ENCODE measurements at places on chromosomes 6 and 20.
A peak's percentile ranks its signal among the peaks of the same experiment; 100 is the strongest.

GRCh38 chr6:33840048-33840926 is 36.5 kb upstream of the MLN start:
- peak; percentile 67 for ATAC-seq

DNA sequence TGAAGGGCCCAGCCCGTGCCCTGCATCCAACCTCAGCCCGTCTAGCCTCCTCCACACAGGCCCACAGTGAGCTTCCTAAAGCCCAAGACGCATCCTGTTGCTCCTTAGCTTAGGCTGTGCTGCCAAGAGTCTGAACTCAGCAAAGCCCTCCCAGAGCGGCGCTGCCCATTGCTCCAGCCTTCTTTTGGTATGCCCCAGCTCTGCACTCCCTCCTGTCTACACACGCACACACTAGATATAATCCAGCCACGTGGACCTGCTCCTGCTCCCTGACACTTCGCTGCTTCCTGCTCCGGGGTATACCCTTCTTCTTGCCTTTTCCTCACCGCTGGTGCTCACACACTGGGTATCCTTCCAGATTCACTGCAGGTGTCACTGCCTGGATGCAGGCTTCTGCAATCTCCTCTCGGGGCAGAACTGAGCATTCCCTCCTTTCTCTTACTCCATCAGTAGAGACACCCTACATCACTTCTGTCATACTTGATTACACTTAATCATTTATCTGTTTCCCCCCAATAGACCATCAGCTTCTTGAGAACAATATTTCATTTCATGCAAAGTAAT is 23.8 kb downstream of the GABRR2 start:
- no peak for ATAC-seq

DNA sequence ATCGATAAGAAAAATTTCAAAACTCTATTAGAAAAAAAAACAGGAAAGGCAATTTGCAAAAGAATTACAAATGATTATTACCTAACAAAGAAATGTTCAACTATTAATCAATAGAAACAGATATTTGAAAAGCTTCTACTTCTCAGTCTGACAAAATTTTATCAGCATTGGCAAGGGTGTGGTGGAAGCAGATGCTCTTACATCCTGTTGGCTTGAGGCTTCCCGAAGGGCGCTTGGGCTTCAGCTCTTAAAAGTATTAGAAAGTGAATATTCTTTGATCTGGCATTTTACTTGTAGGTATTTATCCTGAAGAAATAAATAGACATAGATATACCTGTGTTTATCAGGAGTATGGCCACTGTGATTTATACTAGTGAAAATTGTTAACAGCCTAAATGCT is 38.7 kb downstream of the SLC35D3 start:
- no peak for ATAC-seq

DNA sequence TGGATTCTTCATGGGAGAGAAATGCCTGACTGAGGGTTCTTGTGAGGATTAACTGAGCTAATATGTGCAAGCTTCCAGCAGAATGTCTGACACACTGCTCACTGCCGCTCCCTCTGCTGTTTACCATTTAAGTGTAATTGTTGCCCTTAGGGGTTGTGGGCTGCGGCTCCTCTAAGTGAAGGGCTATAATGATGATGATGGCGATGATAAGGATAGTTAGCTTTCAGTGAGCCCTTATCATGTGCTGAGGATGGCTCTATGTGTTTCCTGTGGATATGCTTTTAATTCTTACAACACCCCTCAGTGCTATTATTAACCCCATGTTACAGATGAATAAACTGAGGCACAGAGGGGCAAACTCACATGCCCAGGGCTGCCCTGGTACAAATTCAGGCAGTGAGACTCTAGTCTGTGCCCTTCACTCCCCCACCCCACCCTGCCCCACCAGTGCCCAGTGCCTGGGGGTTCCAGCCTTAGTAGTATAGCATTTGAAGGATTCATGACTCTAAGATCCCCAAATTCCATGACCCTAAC is 33.4 kb downstream of the TGM2 start:
- no peak for ATAC-seq

DNA sequence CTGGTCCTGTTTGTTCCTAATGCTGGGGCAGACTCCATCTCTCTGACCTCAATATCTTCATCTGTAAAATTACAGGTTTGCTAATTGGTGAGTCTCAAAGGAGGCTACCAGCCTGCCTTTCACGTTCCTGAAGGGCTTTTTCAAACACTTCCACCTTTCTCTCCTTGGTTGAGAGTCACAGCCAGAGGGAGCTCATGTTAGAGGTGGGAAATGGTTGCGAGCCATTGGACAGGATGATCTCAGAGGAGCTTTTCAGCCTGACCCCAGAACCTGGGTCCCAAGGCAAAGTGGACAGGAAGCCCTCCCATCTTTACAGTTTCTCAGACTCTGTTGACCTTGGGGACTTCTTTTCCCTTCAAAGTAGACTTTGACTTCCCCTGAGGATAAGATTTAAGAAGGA is 37.6 kb downstream of the NDUFAF5 start:
- no peak for ATAC-seq

- no peak for ATAC-seq
Observed at GRCh38 chr6:37489697-37490336, 9.9 kb downstream of the CCDC167 start.

DNA sequence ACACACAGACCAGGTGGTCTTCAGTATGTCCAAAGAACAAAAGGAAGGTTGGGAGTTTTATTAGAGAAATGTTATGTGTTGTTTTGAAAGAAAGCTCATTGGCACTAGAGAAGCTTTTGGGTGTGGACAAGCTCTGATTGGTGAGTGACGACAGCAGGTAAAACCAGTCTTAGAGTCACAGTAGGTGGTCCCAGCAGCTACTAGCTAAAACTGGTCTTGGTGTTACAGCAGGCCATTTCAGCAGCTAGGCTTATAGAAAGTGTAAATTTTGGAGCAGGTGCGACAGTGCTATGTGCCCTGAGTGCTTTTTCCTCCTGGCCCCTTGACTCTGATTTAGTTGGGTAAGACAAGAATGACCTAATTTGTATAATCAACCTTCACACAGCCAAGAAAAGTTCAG is 3.6 kb downstream of the CLDN20 start:
- peak; percentile 66 for ATAC-seq

DNA sequence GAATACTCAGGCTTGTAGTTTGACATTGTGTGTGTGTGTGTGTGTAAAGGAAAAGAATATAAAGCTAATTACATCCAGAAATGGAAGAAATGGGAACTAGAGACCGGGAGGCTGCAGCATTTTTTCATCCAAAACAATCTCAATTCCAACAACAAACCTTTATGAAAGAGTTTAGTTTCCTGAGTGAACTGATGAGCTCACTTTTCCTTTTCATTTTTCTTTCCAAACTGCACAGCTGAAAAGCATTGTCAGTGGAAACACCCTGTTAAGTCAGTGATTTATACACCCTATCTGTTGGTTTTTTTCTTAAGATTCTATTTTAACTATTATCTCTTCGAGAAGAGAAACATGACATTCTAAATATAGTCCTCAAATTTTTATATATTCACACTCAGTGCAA is 130.9 kb downstream of the RFPL4B start:
- ATAC-seq: no peak

DNA sequence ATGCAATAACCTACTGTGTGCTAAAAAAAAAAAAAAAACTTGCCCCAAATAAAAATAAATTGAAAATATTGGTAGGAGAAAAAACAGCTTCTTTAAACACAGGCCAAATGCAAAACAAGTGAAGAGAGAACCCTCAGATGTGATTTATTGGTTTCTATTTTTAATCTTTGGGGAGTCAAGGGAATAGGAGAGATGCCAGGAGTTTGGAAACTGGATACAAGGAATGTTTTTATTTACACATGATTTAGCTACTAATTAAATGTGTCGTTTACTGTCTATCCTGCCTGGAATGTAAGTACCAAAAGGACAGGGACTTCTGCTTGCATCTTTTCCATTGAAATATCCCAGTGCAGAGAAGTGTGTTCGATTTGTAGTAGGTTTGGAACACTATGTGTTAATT is 810.7 kb downstream of the MAFB start:
- no peak for ATAC-seq

DNA sequence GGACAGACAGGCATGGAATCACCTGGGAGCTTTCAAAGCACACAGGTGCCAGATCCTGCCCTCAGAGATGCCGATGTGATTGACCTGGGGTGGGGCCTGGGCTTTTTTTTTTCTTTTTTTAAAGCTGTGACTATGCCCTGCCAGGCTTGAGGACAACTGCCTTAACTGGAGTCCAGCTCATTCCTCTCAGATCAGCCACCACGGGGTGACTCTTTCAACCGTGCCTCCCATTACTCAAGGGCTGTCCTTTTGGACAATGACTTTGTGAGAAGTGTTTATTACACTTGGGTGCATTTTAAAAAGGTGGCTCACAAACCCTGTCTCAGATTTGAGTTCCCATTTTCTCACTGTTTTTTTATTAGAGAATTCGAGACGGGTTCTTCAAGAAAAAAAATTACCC is 57.1 kb upstream of the RALY start:
- ATAC-seq: no peak

- ATAC-seq: no peak
Observed at GRCh38 chr6:158332237-158332636, 20.0 kb downstream of the TULP4 start.

DNA sequence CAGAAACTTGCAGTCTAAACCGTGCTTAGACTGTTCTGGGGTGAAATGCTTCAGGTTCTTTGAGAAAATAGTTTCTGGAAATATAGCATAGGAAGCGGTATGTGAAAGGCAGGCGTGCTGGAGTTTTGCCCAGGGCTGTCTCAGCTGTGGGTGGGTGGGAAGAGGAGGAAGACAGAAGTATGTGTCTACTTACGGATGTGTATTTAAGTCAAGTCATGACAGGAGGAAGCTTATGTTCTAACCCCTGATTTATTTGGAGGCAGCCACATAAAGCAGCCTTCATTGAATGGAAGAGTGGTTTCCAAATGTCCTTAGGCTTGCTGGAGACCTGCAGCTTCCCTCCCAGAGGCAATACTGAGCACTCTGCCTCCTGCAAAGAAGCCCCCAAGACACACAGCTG is 345.8 kb upstream of the PRND start:
- ATAC-seq: no peak

DNA sequence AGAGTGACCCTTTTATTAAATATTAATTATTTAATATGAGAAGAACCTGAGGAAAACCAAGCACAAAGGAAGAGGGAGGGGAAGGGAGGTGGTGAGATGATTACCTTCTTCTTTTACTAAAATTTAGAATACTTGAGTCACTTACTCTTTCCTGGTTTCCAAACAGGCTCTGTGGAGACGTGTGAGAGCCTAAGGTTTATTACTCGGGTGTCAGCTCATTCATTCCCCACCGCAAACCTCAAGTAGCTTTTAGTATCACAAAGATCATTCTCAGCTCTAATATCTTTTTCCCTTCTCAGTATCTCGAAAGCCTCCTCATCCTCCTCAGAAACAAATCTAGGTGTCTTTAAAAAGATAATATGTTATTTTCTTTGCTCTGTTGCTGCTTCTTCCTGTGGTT is 497.2 kb upstream of the JARID2 start:
- ATAC-seq: no peak

DNA sequence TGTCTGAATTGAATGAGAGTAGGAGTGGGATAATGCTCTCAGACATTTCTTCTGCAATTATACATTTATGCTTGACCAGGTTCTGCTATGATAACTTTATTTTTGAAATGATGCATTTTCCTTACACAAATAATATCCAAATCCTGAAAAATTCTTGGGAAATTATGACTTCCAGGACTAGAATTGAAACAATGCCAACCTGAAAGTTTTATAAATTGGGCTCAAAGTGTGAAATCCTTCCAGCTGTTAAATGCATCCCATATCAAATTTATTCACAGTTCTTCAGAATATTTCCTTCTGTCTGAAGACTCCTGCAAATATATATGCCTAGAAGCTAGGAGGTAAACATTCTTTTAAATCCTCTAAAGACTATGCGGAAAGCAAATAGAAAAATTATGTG is 155.7 kb upstream of the EYA4 start:
- ATAC-seq: no peak

DNA sequence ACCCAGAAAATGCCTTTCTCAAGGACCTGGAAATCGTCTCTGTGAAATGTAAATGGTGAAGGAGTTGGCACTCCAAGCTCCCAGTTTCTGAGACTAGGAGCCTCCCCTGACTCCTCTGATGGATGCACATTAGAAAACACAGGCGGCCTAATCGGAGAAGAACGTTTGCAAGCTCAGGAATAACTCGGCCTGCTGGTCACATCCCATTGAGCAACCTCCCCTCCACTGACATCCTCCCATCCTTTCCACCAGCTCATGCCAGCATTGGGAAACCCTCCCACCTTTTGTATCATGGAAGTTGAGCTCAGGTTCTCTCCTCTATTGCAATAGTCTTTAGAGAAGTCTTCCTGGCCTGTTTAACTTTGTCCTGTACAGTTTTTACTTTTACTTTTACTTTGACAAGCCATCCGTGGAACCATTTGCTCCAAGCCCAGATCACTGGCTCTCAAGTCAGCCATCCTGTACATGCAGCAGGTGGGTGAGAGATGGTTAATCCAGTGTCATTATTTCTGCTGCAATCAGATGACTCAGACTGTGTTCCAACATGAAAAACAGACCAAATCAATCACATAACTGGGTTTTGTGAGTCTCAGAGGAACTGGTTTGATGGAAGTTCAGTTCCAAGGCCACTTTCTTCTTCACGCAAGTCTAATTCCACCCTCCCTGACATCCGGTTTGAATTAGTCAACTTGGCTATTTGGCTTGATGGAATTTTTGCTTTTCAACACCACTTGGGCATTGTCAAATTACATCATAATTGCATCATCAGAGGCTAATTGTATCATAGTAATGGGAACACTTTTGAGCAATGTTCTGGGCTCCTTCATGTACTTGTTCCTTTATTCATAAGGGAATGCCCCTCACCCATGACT is 619.4 kb upstream of the CDH4 start:
- ATAC-seq: peak; percentile 76

GRCh38 chr20:38889792-38890496 is 36.3 kb upstream of the FAM83D start:
- ATAC-seq: no peak

DNA sequence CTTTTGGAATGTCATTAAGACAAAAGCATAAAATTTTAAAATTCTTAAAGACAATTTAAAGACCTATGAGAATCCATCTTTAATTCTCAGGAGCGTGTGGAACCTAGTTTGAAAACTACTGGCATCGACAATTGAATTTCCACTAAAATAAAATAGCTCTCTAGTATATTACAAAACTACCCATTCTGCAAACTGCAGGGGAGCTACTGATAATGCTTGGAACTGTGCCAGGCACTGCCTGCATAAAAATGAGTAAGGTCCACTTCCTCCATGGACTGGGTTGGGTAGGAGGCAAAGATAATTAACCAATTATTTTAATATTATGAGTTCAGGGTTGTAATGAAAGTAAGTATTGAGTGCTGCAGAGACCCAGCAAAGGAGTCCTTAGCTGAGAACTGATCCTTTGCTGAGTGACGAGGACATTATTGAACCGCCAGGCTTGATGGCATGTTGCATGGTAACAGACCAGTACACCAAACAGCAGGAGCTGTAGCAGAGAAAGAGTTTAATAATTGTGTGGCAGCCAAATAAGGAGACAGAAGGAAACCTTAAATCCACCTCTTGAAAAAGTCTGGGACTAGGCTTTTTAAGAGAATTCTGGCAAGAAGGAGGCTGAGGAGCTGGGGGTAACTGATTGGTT is 261.3 kb downstream of the ESR1 start:
- ATAC-seq: no peak

All from gastroesophageal sphincter (tissue), 4 donors.